CD8-positive, alpha-beta memory T cell (primary cell): ENCODE measurements at places on chromosomes 12 and 14.

DNA sequence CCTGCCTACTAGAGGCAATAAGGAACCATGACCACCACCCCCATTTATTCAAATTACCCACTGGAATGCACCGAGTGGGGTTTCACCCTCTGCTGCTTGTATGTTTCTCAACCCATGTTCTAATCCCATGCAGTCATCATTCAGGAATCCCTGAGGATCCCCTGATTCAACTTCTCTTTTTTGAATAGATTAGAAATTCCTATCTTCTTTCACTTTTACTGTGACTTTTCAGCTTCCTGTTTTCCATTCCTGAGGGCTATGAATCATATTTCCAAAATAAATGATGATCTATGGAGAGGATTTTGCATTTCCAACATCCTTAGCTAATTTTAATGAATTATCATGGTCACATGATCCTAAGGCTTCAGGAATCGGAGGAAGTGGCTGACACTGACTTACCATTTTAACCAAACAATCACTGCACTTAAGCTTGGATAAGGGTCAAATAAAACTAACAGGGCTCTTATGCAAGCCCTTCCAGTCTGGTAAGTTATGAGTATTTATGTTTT lies 19.4 kb upstream of the P2RX4 start:
- no peak for DNase-seq
- no peak overlapping the region for H3K4me3 ChIP-seq
- H3K4me1 ChIP-seq, result no peaks in the 10 kb centered on the region
- no peaks in the 10 kb centered on the region for H3K36me3 ChIP-seq
- no peaks in the 10 kb centered on the region for H3K27me3 ChIP-seq

DNA sequence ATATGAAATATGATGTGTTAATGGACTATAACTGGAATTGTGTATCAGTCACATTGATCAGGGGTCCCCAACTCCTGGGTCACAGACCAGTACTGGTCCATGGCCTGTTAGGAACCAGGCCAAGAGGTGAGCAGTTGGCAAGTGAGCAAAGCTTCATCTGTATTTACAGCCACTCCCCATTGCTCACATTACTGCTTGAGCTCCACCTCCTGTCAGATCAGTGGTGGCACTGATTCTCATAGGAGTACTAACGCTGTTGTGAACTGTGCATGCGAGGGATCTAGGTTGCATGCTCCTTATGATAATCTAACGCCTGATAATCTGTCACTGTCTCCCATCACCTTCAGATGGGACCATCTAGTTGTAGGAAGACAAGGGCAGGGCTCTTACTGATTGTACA lies 72.3 kb downstream of the CDK17 start:
- no peak overlapping the region for H3K27ac ChIP-seq
- H3K36me3 ChIP-seq, result no peaks in the 10 kb centered on the region
- H3K4me1 ChIP-seq, result peaks cover 31% of the 10 kb centered on the region

DNA sequence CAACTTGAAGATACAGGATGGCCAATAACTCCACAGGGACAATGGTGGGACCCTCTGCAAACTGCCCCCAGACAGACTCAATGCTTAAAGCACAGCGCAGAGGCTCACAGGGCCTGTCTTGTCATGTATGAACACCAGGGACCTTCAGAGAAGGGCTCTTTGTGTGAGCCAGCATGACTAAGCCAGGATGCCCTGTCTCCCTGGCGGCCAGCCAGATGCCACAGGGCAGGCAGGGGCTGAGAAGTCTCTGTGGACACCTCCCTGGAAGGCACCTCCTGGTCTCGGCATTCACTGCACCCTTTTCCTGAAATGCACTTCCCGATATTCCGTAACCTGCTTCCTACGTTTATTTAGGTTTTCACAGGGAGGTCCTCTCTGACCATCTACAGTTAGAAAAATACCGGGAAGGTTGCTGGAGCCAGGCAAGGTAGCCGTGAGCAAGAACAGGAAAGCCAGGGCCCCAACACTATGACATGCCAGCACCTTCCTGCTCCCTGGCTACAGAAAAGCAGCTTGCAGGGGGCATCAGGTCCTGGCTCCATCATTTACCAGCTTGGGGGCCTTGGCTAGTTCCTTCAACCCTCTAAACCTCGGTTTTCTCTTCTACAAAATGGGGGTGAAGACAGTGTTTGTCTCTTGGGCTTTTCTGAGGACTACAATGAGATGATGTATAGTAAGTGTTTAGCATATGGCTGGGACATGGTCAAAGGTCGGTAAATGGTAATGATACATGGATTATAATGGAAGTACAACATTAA lies 65.0 kb downstream of the PITPNM2 start:
- peaks cover 11% of the 10 kb centered on the region for H3K4me1 ChIP-seq
- no peaks in the 10 kb centered on the region for H3K27me3 ChIP-seq
- no peaks in the 10 kb centered on the region for H3K36me3 ChIP-seq
- no peak for DNase-seq

DNA sequence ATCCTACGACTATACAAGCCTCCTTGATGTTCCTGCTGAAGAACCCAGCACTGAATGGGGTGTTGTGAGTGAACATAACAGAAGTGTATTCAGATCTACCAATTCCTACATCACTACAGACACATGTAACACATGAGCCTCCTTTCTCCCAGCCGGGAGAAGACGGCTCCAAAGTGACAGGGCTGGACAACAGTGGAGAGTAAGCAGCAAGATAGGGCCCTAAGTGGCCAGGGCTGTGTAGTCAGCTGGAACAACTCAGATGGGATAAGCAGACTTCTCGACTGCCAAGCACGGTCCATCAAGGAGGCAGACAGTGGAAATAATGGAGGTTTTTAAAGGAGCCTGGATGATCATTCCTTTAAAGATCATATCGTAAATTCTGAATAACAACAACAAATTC lies 73.5 kb downstream of the TTC7B start:
- no peaks in the 10 kb centered on the region for H3K4me1 ChIP-seq
- no peaks in the 10 kb centered on the region for H3K27me3 ChIP-seq
- no peak overlapping the region for H3K27ac ChIP-seq
- H3K4me3 ChIP-seq, result no peak overlapping the region
- no peaks in the 10 kb centered on the region for H3K36me3 ChIP-seq
- no peak for DNase-seq

DNA sequence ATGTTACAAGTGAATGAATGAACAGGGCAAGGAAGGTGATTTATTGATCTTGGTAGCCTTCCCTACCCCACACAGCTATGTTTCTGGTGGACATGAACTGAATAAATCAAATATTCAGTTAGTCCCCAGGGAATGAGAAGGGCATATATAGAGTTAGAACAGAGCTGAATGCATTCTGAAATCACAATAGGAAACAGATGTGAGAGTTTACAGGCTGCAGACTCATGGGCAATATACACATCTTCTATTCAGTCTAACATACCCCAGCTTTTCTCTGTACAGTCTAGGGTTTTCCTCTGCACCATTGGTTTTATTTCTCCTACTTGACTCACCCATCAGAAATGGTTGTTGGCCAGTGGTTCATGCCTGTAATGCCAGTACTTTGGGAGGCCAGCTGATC lies 7.3 kb upstream of the STX2 start:
- no peak overlapping the region for H3K4me3 ChIP-seq
- no peaks in the 10 kb centered on the region for H3K4me1 ChIP-seq
- DNase-seq, result no peak
- no peaks in the 10 kb centered on the region for H3K27me3 ChIP-seq

GRCh38 chr12:34204830-34205285 lies 182.6 kb downstream of the ALG10 start:
- no peak overlapping the region for H3K4me3 ChIP-seq
- DNase-seq, result no peak
- H3K27me3 ChIP-seq, result no peaks in the 10 kb centered on the region
- H3K4me1 ChIP-seq, result no peaks in the 10 kb centered on the region
- H3K36me3 ChIP-seq, result no peaks in the 10 kb centered on the region
- H3K27ac ChIP-seq, result no peak overlapping the region

GRCh38 chr12:31533470-31533869 lies 57.5 kb downstream of the DENND5B start:
- no peaks in the 10 kb centered on the region for H3K4me1 ChIP-seq
- no peak overlapping the region for H3K27ac ChIP-seq
- no peak overlapping the region for H3K4me3 ChIP-seq
- no peaks in the 10 kb centered on the region for H3K36me3 ChIP-seq
- H3K27me3 ChIP-seq, result no peaks in the 10 kb centered on the region

DNA sequence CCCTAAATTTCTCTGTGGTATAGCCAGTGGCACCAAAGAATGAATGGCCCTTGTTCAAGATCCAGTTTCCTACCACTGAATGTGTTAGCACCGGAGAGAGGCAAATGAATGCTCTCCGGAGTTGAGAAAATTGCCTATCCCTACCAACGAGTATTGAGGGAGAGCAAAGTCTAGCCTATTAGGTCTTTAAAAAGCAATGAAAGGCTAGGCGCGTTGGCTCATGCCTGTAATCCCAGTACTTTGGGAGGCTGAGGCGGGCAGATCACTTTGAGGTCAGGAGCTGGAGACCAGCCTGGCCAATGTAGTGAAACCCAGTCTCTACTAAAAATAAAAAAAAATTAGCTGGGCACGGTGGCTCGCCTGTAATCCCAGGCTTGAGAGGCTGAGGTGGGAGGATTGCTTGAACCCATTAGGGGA lies 898 bp upstream of the RAB15 start:
- H3K27ac ChIP-seq, result no peak overlapping the region
- H3K4me3 ChIP-seq, result no peak overlapping the region
- DNase-seq, result no peak

DNA sequence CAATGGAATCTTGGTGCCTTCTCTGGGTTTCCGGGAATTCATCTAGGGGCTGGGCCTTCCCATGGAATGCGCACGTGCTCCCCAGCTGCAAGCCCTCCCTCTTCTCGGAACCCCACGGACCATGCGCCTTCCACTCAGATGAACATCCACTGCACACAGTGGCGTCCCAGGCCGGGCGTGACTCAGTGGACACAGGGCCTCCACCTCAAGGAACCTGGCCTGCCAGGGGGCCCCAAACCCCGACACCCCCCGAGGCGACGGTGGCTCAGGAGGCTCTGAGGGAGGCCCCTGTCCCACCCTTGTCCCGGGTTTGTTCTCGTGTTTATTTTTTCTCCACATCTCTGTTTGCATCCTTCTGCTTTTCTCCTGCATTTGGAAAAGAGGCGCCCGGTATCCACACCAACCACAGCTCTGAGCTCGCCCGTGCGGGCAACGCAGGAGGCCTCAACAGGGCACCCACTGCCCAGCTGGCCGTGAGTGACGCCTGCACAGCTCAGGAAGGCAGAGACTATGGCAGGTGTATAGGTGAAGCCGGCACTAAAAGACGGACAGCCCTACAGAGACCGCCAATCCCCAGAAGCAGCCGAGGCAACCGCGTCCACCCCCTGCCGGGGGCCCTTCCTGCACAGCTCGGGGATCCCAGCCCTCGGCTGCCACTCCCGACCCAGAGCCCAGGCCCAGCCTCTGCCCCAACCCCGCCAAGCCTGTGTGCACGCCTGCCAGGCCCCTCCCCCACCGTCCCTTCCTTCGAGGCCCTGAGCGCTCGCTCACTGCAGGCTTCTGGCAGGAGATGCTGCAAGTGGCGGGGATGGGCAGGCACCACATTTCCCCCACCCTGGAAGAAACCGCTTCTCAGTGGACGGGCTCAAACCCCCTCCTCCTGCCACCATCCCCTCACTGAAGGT lies 23.8 kb upstream of the GALNT9 start:
- H3K4me3 ChIP-seq, result no peak overlapping the region
- no peak for DNase-seq
- no peaks in the 10 kb centered on the region for H3K36me3 ChIP-seq

DNA sequence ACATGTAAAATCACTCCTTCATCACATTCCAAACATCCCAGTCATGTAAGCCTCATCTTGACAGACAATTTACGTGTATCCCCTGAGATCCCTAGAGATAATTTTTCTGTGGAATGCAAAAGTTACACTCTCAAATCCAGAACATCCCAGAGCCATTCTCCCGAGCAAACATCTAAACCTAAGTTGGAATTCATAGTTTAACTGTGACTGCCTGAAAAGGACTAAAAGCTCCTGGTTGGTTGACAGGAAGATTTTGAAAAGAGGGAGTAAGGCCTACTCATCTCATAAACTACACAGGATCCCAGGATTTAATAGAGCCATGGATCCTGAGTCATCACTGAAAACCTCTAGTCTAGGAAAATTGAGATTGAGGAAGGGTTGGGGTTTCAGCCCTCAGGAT lies 123.6 kb downstream of the SCN8A start:
- H3K27ac ChIP-seq, result no peak overlapping the region
- H3K27me3 ChIP-seq, result no peaks in the 10 kb centered on the region
- H3K4me1 ChIP-seq, result no peaks in the 10 kb centered on the region
- H3K36me3 ChIP-seq, result no peaks in the 10 kb centered on the region
- no peak overlapping the region for H3K4me3 ChIP-seq

GRCh38 chr12:96774496-96775256 lies 132.4 kb upstream of the NEDD1 start:
- no peak overlapping the region for H3K4me3 ChIP-seq
- H3K27ac ChIP-seq, result no peak overlapping the region
- no peaks in the 10 kb centered on the region for H3K27me3 ChIP-seq
- DNase-seq, result no peak
- no peaks in the 10 kb centered on the region for H3K4me1 ChIP-seq

GRCh38 chr12:102050660-102051430 lies 10.9 kb downstream of the WASHC3 start:
- DNase-seq, result no peak
- peaks cover 24% of the 10 kb centered on the region for H3K36me3 ChIP-seq
- no peak overlapping the region for H3K27ac ChIP-seq
- H3K27me3 ChIP-seq, result no peaks in the 10 kb centered on the region
- H3K4me3 ChIP-seq, result no peak overlapping the region
